ENCODE measurements at places on chromosomes 4 and X.
A peak's percentile ranks its signal among the peaks of the same experiment; 100 is the strongest.

GRCh38 chrX:145630806-145631435 lies 186.7 kb upstream of the SLITRK2 start:
- no peak for DNase-seq

- DNase-seq = no peak
Observed at GRCh38 chrX:119410027-119410819, 11.1 kb downstream of the SLC25A43 start.

DNA sequence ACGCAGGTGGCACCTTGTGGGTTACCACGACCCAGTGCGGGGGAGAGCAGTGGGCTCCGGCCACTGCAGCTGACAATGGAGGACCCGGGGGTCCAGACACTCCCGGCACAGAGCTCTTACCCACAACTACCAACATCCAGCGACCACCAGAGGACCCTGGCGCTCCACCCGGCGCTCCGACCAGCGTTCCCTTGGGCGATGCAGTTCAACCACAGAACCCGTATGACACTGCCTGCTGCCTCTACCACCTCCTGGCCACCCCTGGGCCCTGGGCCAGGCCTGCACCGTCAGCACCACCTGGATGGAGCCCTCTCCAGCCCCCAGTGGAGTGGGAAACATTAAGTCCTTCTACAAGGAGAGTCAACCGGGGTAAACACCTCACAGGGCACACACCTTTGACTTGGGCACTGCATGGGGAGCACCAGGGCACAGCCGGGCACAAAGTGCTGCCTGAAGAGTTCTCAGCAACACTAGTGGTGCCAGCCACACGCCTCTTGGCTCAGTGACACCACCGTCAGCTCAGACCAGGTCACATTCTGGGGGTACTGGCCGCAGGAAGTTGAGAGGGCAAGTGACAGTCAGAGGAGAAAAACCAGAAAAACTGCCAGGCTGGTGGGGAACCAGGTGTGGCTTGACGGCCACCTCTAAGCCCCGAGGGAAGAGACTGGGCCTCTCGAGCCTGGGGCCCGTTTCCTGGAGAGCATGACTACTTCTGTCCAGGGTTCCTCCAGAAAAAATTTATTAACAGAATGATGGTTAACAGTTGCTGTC lies 2.6 kb downstream of the CTBP1 start:
- DNase-seq = no peak

DNA sequence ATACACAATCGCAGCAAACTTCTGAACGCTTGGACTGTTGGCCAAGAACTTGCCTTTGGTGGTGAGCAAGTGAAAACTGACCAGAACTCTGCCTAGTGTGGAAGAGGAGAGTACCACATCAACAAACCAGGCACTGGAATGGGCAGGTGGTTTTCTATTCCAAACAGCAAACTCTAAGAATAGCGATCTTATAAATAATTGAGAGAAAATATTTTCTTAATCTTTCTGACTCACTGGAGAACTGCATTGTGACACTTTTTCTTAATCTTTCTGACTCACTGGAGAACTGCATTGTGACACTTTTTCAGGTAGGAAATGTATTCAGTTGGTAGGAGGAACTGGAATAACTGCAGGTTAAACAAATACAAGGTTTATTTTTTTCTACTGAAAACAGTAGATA lies 57.0 kb upstream of the SORBS2 start:
- no peak for DNase-seq

GRCh38 chr4:17366496-17366895 lies 145.4 kb downstream of the QDPR start:
- DNase-seq = no peak

- DNase-seq = no peak
Observed at GRCh38 chrX:39896951-39897740, 200.6 kb downstream of the BCOR start.

- DNase-seq = no peak
Observed at GRCh38 chrX:40855411-40855810, 120.1 kb upstream of the MED14 start.

GRCh38 chrX:108582151-108582550 lies 142.5 kb downstream of the COL4A5 start:
- DNase-seq = peak; percentile 65

DNA sequence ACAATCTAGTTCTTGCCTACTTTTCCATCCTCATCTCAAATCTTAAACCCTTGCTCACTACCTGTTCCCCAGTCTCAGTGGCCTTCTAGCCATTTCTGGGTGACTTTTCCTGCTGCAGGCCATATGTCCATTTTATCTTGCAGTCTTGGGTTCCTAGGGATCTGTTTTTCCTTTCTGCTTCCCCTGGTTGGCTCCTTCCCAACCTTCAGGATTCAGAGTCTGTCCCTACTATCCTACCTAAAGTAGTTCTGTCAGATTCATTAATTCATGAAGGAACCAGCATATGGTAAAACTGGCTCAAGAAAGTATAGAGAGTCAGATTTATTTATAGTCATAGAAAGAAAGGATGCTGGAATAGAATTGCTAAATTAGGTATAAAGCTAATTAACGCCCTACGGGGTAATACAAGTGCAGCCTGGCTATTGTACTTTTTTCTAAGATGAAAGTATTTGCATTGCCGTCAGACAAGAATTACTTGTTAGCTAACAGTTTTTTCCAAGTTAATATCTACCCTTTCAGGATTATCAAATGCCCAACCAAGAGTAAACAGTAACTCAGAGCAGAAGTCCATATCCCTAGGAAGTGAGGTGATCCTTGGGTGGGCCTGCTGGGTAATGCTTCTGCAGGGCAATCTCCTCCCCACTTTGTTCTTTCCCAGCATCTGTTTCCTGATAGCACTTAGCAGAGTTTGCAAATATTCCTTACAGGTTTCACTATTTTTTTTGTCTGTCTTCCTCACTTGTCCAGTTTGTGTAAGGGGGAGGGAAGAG lies 63.6 kb downstream of the REPS2 start:
- no peak for DNase-seq

DNA sequence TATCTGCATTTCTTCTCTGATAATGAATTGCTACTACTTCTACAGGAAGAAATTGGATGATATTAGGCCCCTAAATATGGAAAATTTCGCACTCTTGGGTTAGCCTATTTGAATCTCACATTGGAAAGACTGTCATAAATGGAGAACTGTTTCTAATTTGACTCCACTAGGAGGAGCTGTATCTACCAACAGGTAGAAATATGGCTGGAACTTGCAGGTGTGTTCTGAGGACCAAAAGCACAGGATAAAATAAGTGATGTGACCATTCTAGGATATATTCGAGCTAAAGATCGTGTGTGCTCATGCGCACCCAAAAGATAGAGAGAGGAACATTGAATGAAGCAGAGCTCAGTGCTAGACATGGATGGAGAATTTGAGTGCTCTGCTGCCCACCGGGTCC lies 4.8 kb upstream of the NKAP start:
- no peak for DNase-seq

GRCh38 chr4:139790291-139790690 lies 124.7 kb downstream of the MGST2 start:
- no peak for DNase-seq

DNA sequence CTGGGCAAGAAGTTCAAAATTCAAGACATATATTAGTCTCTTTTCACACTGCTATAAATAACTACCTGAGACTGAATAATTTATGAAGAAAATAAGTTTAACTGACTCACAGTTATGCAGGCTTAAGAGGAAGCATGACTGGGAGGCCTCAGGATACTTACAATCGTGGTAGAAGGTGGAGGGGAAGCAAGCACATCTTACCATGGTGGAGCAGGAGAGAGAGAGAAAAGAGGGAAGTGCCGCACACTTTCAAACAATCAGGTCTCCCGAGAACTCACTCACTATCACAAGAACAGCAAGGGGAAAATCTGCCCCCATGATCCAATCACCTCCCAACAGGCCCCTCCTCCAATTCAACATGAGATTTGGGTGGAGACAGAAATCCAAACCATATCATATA lies 273.3 kb upstream of the RASGEF1B start:
- DNase-seq = no peak

- DNase-seq = no peak
Observed at GRCh38 chrX:8237718-8238117, 66.7 kb upstream of the VCX2 start.

- no peak for DNase-seq
Observed at GRCh38 chr4:107276052-107276451, 239.9 kb upstream of the DKK2 start.

Data from substantia nigra (tissue), 51 donors.